Activated CD4-positive, alpha-beta T cell treated with anti-CD3 and anti-CD28 coated beads, Interleukin-2, amount 50 U/mL, for 1 hour (primary cell): ENCODE measurements at places on chromosomes 11 and 22.
A peak's percentile ranks its signal among the peaks of the same experiment; 100 is the strongest.

DNA sequence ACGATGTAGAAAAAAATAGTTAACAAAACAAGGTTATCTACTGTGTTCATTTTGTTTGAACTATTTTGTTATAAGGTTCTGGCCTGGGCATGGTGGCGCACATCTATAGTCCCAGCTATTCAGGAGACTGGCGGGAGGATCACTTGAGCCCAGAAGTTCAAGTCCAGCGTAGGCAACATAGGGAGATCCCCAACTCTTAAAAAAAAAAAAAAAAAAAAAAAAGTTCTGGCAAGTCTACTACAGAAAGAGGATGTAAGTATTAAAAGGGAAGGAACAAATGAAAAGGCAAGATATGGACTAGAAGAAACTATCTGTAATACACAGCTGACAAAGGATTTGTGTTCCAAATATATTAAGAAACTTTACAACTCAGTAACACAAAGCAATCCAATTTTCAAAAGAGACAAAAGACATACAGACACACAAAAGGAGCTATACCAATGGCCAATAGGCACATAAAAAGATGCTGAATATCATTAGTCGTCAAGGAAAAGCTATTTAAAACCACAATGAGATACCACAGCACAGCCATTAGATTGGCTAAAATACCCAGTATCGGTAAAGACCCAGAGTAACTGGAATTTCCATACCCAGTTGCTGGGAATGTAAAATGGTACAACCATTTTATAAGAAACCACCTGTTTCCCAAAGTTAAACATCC is 27.4 kb downstream of the RRAS2 start:
- no peak for DNase-seq

- peak; percentile 54 for DNase-seq
Measured at GRCh38 chr11:117986981-117987574, 884 bp downstream of the IL10RA start.

- DNase-seq, result no peak
Measured at GRCh38 chr11:18066626-18067025, 20.6 kb upstream of the TPH1 start.

GRCh38 chr11:38680746-38681145 is 2082.7 kb upstream of the RAG2 start:
- DNase-seq, result no peak

- no peak for DNase-seq
Measured at GRCh38 chr11:43874738-43875137, 5.9 kb upstream of the ALKBH3 start.

- DNase-seq, result no peak
Measured at GRCh38 chr11:35750315-35750714, 87.7 kb downstream of the TRIM44 start.

- DNase-seq, result no peak
Measured at GRCh38 chr22:35549328-35549727, 8.7 kb downstream of the RASD2 start.

GRCh38 chr11:33654594-33654993 is 46.0 kb downstream of the C11orf91 start:
- DNase-seq, result no peak

GRCh38 chr11:121936781-121937447 is 179.1 kb downstream of the BLID start:
- DNase-seq, result no peak

GRCh38 chr11:108069947-108070346 is 51.4 kb upstream of the ACAT1 start:
- DNase-seq, result no peak

- DNase-seq, result no peak
Measured at GRCh38 chr11:2557381-2557780, 112.6 kb downstream of the KCNQ1 start.

DNA sequence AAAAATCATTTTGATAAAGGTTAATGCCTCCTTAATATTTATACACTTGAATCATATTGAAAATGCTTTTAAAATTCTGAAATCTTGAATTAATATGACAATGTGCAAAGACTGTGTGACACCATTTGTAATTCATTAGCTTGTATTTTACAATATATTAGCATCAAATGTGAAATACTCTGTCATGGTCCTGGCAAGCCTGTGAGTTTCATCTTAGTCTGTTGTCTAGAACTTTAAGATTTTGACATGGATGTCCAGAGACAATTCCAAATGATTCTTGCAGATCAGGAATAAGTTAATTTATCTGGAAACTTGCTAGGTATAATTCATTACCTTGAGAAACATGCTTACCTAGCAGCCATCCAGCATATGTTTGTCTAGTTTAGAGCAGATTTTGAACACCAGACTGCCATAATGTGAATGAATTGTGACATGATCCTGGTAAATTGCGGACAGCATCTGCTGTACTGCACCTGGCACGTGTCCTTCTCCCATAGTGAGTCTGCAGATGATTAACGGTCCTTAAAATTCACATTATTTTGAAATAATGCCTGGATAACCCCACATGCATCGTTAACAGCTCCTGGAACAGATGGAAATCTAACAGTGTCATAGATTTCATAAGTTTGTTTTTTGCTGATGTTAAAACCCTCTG is 34.5 kb upstream of the DEUP1 start:
- no peak for DNase-seq

GRCh38 chr22:45200230-45200629 is 36.5 kb downstream of the NUP50 start:
- no peak for DNase-seq

GRCh38 chr22:44816141-44816540 is 63.8 kb downstream of the ARHGAP8 start:
- no peak for DNase-seq

DNA sequence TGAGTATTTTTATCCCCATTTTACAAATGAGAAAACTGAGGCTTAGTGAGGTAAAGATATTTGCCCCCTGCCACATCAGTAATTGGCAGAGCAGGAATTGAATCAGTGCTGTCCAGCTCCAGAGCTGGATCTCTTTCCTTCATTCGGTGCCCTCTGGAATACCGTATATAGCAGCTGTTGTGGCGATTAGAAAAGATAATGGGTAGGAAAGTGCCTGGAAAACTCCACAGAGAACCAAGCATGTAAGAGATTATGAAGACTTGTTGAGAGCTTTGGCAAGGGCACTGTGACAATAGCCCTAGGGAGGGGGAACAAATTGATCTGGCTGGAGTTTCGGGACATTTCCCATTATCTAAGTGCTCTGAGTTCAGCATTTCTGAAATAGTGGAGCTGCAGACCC is 82.5 kb upstream of the TEAD1 start:
- DNase-seq, result no peak

- no peak for DNase-seq
Measured at GRCh38 chr11:120398132-120398531, 61.9 kb downstream of the ARHGEF12 start.

- no peak for DNase-seq
Measured at GRCh38 chr11:30016588-30017363, at the start of gene KCNA4. KCNA4 (minus strand) TSS chr11:30017030; CDS start chr11:30012678, 4,352 bp downstream.

GRCh38 chr11:32151027-32151426 is 60.2 kb downstream of the RCN1 start:
- no peak for DNase-seq

GRCh38 chr22:25709758-25710157 is 32.2 kb upstream of the MYO18B start:
- no peak for DNase-seq

DNA sequence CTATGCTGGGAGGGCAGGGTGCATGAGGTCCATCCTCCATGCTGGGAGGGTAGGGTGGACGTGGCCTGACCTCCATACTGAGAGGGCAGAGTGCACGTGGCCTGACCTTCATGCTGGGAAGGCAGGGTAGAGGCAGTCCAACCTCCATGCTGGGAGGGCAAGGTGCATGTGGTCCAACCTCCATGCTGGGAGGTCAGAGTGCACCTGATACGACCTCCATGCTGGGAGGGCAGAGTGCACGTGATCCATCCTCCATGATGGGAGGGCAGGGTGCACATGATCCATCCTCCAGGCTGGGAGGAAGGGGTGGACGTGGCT is 622.2 kb downstream of the BRD1 start:
- DNase-seq, result no peak

DNA sequence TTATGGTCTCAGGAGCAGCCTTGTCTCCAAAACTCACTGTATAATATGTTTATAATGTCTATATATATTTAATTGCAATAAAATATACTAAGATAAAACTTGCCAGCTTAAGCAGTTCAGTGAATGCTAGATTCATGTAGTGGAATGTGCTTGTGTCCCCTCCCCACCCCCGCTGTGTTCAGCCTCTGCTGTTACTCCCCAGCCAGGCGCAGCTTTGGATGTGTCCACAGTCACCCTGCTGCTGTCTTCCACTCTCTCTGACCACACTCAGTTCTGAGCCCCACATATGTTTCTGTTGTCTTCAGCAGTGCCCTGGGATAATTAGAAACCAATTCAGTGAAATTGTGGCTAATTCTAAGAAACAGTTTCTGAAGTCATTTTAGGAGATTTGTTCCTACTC is 52.2 kb downstream of the PPFIA1 start:
- no peak for DNase-seq

DNA sequence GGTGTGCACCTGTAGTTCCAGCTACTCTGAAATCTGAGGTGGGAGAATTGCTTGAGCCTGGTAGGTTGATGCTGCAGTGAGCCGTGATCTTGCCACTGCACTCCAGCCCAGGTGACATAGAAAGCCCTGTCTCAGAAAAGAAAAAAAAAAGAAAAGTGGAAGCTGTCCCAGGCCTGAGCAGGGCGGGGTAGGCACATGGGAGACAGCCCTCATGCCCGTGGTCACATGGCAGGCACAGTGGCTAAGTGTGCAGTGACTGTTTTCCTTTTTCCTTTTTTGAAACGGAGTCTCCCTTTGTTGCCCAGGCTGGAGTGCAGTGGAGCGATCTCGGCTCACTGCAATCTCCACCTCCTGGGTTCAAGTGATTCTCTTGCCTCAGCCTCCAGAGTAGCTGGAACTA is 7.8 kb downstream of the OTUB1 start:
- DNase-seq, result no peak

DNA sequence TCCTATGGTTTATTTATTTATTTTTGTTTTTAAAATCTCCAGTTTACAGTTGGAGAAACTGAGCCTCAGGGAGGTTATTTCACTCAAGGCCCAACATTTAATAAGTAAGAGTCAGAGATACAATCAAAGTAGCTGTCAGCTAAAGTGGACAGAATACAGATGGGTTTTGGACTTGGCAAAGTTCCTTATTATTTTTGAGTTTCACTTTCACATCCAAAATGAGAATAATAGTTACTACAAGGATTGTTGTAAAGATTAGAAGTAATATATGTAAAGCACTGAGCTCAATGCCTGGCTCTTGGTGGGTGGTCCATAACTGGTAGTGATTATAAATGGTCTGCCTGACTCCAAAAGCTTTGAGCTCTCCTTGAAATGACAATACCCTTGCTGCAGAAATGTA is 87.5 kb upstream of the SESN3 start:
- no peak for DNase-seq

GRCh38 chr11:47336595-47336994 is 15.9 kb downstream of the MYBPC3 start:
- no peak for DNase-seq

DNA sequence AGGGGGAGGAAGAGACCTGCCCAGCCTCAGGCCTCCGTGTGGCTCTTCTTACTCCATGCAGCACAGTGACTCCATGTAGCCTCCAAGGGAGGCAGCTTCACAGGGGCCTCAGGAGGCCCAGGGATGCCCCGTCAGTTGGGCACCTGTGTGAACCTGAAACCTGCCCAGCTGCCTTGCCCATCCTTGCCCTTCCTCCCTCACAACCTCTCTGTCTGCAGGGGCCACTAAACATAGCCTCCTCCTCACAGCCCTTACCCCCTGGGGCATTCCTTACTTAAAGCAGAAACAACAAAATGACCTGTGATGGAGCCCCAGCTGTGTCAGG is 7.1 kb downstream of the LRRC32 start:
- DNase-seq, result no peak

DNA sequence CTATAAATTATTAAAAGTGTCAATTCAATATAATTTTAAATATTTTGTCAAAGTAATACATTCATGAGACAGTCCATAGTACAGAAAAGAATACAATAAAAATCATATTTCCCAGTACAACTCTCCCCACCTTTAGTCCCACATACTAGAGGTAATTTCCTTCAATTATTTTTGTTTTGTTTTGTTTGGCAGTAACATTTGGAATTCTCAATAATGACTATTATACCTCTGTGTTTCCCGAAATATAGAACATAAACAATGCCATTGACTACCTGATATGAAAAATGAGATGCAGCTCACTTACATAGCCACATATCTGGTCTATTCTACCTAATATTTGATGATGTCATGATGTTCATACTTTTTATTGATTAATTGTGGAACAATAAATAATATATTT is 24.4 kb upstream of the CASP4 start:
- no peak for DNase-seq

DNA sequence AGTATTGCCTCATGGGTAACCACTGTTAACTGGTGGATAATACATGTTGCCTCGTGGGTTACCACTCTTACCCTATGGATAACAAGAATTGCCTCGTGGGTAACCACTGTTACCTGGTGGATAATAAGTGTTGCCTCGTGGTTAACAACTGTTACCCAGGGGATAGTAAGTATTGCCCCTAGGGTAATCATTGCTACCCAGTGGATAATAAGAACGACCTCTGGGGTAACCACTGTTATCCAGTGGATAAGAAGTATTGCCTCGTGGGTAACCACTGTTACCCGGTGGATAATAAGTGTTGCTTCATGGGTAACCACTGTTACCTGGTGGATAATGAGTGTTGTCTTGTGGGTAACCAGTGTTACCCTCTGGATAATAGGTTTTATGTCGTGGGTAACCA is 28.1 kb upstream of the NXPE4 start:
- DNase-seq, result no peak

DNA sequence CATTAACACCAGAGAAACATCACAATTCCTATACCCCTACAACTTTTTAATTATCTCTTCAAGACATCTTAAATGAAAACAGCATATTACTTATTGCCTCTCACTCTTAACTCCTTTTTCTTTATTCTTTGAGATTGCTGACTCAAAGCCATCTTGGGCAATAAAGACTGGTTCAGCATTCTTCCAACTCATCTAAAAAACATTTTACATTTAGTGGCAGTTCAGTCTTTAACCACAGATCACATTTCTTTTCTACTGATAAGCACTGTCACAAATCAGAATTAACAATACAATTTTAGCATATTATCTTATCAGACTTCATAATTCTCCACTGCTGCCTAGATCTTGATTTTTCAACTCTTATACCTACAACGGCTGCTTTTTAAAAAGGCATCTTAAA is 34.0 kb downstream of the SIK3 start:
- no peak for DNase-seq

- peak; percentile 59 for DNase-seq
Measured at GRCh38 chr11:66126808-66127555, 56.9 kb downstream of the PACS1 start.

GRCh38 chr11:66541892-66542291 is 4.0 kb downstream of the ZDHHC24 start:
- DNase-seq, result no peak

DNA sequence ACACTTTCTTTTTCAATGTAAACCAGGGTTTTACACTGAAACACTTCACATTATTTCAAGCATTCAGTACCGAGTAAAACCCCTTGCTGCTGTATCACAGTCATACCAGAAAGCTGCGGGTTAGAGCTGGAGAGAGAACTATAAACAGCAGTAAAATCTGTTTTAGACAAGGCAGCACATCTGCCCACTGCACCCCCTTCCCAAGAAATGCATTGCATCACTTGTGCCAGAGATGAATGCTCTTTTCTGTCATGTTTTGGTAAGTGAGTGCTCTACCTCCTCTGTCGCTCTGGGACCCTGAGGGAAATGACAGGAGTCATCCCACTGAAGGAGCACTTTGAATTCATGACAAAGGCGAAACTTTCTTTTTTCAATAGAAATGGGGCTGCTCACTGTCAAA is 107.2 kb downstream of the MAML2 start:
- DNase-seq, result no peak
